GM12878 (cell line): ENCODE measurements at places on chromosomes 6 and 20.
A peak's percentile ranks its signal among the peaks of the same experiment; 100 is the strongest.

DNA sequence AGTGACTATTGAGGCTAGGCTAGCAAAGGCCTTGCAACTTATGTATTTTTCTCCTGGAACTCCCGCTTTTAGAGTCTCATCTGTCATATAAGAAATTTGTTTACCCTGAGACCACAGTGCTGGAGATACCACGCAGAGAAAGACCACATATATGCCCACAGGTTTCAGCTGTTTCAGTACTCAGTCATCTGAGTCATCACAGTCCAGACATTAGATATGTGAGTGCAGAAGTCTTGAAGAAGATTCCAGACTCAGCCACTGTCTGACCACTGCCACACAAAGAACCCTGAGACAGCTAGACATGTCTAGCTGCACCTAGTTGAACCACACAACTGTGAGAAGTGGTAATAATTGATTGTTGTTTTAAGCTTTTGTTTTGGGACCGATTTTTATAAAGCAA, 648.3 kb downstream of the EPM2A start:
- H3K27ac ChIP-seq, result no peak overlapping the region
- no peak overlapping the region for H3K4me3 ChIP-seq
- H3K36me3 ChIP-seq, result no peaks in the 10 kb centered on the region
- no peaks in the 10 kb centered on the region for H3K27me3 ChIP-seq
- DNase-seq, result no peak

GRCh38 chr6:90194371-90194841, 102.2 kb downstream of the BACH2 start:
- no peaks in the 10 kb centered on the region for H3K36me3 ChIP-seq
- H3K4me3 ChIP-seq, result no peak overlapping the region
- no peak for DNase-seq
- H3K27ac ChIP-seq, result no peak overlapping the region
- H3K27me3 ChIP-seq, result 0 out of 2 replicates have a peak, but pooled peaks cover 2% of the 10 kb centered on the region

DNA sequence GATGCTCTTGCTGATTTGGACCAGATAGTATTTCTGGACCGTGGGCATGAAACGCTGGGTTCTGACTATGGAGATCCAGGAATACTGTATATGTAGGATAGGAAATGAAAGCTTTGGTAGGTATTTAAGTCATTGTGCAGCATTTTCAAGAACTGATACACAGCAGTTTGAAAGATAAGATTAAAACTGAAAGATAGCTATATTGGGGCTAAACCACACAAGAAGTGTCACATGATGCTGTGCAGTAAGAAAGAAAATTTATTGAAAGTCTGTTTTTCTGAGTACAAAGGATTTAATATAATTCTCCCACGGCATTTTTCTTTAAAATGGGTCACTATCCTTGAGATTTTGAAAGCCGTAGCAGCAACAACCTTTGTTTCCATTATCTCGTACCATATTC, 305 bp downstream of the IL17A start:
- H3K27ac ChIP-seq, result peak overlapping the region; percentile 33; the same call in 1 of the 2 replicates
- no peaks in the 10 kb centered on the region for H3K36me3 ChIP-seq
- H3K4me3 ChIP-seq, result no peak overlapping the region
- no peak for DNase-seq
- H3K27me3 ChIP-seq, result peaks cover 2% of the 10 kb centered on the region
- H3K4me1 ChIP-seq, result peaks cover 30% of the 10 kb centered on the region

DNA sequence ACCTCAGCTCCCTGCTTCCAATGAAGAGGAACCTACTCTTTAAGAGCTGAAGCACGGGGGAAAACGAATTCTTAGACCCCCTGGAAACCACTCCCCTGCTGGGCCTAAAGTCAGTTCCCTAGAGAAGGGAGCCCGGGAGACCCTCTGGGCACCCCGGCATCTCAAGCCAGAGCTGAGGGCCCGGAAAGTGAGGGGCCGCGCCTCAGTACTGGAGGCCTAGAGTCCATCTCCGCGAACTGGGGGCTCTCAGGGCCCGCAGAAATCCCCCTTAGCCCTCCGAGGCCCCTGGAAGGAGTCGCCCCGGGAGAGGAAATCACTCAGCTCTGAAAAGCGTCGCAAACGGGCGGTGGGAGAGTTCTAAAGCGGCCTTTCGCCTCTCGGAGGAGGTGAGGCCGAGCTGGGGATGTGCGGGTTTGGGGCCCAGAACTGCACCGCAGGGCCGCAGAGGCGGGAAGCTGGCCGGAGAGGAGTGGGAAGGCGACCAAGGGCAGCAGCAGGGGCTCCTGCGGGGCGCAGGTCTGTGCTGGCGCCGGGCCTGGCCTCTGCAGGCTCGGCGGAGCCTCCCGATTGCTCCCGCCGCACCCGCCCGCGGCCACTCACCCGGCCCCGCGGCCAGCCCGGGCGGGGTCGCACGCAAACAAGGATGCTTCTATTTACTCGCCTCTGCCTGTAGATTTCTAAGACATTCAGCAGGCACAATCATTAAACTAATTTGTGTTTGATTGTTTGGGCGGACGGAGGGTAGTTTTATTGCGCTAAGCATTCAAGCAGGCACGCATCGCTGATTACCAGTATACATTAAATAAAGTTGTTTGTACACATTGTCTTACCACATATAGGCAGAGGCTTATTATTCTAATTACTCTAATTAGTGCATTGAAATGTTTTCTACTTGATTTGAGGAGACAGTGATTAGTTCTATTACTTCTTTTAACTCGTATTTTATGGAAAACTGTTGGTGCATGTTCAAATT, 9.2 kb downstream of the POU3F2 start:
- H3K4me3 ChIP-seq, result no peak overlapping the region
- peaks cover 8% of the 10 kb centered on the region for H3K27me3 ChIP-seq
- no peak for DNase-seq
- H3K36me3 ChIP-seq, result no peaks in the 10 kb centered on the region

GRCh38 chr6:119384444-119384843, 34.9 kb upstream of the MAN1A1 start:
- no peaks in the 10 kb centered on the region for H3K27me3 ChIP-seq
- DNase-seq, result no peak
- H3K4me3 ChIP-seq, result no peak overlapping the region
- no peak overlapping the region for H3K27ac ChIP-seq
- H3K4me1 ChIP-seq, result no peaks in the 10 kb centered on the region
- no peaks in the 10 kb centered on the region for H3K36me3 ChIP-seq

DNA sequence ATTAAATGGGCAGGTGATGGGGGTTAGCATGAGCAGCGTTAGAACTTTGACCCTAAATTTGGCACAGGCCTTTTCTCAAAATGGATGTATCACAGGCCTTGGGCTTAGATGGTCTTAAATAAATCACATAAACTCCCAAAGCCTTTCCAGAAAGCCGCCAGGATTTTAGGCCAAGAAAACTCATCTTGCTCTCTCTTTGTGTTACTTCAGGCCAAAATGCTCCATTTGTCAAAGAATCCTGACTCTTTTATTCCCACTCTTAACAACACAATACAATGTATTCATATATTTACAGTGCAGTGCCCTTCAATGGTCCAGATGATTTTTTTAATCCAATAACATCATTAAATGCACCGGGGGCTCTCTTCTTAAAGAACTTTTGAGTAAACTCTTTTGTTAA, 5.9 kb upstream of the TCP11 start:
- H3K4me1 ChIP-seq, result peaks cover 6% of the 10 kb centered on the region
- DNase-seq, result no peak
- no peaks in the 10 kb centered on the region for H3K27me3 ChIP-seq
- H3K4me3 ChIP-seq, result no peak overlapping the region

GRCh38 chr6:38775870-38776269, 60.8 kb downstream of the DNAH8 start:
- H3K36me3 ChIP-seq, result no peaks in the 10 kb centered on the region
- H3K27ac ChIP-seq, result peak overlapping the region; percentile 71
- 0 out of 2 replicates have a peak overlapping the region, but pooled peaks have one; percentile 21 for H3K4me3 ChIP-seq
- DNase-seq, result no peak
- no peaks in the 10 kb centered on the region for H3K27me3 ChIP-seq

DNA sequence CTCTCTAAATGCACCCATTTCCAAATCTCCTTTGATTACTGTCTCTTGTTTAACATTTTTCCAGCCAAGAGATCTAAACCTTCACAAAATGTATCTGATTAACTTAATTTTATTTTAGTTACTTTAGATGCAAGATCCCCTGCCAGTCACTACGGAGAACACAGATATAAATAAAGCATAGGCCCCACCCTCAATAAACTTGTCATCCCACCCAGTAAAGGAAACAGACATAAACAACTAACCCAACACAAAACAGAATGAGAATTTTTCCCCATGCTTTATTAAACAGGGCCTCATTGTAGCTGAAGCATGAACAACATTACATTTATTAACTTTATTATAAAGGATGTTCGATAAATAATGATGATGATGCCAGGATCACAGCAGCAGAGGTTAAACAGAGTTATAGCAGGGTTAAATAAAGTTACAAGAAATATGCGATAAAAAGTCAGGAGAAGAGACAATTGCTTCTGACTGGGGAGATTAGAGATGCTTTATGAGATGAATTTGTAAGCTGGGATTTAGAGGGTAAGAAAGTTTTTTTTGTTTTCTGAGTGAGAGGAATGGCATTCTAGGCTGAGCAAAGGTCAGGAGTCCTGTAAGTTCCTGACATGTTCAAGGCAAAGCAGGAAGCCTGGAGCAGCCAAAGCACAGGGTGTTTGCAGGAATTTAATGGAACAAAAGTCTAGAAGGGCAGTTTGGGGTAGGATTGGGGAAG, 41.1 kb downstream of the TFAP2A start:
- no peak for DNase-seq
- no peak overlapping the region for H3K4me3 ChIP-seq
- no peaks in the 10 kb centered on the region for H3K4me1 ChIP-seq
- H3K27ac ChIP-seq, result no peak overlapping the region

GRCh38 chr20:29687438-29687837, 1570.0 kb upstream of the DEFB115 start:
- H3K27ac ChIP-seq, result no peak overlapping the region
- H3K27me3 ChIP-seq, result no peaks in the 10 kb centered on the region
- no peaks in the 10 kb centered on the region for H3K4me1 ChIP-seq
- no peak overlapping the region for H3K4me3 ChIP-seq
- DNase-seq, result no peak

DNA sequence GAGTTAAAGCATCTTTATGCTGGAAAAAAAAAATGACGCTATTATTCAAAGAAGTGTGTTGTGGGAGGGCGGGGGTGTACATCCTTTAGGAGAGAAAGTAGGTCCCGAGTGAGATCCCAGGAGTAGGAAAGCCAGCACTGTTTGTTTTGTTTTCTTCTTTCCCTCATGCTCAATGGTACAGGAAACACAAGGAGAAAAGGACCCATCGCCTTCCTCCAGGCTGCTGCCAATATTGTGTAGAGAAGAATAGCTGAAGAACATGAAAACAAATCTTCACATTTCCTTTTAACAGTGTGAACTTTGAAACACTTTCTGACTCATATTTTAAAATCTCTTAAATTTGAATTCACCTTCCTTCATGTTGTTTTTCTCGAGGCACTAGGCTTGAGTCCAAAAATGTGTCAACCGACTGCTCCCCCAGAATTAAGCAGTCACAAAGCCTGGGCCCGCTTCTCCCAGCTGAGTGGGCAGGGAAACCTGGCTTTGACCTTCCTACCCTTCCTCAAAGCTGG, 22.3 kb downstream of the PPP1R16B start:
- peaks cover 13% of the 10 kb centered on the region; the same call in 1 of the 2 replicates for H3K4me1 ChIP-seq
- H3K27me3 ChIP-seq, result no peaks in the 10 kb centered on the region
- no peak overlapping the region for H3K4me3 ChIP-seq
- peaks cover 36% of the 10 kb centered on the region for H3K36me3 ChIP-seq

GRCh38 chr6:89406141-89406540, 5.9 kb downstream of the RRAGD start:
- H3K27ac ChIP-seq, result no peak overlapping the region
- no peak overlapping the region for H3K4me3 ChIP-seq
- no peaks in the 10 kb centered on the region for H3K36me3 ChIP-seq
- no peak for DNase-seq
- peaks cover 14% of the 10 kb centered on the region for H3K4me1 ChIP-seq

DNA sequence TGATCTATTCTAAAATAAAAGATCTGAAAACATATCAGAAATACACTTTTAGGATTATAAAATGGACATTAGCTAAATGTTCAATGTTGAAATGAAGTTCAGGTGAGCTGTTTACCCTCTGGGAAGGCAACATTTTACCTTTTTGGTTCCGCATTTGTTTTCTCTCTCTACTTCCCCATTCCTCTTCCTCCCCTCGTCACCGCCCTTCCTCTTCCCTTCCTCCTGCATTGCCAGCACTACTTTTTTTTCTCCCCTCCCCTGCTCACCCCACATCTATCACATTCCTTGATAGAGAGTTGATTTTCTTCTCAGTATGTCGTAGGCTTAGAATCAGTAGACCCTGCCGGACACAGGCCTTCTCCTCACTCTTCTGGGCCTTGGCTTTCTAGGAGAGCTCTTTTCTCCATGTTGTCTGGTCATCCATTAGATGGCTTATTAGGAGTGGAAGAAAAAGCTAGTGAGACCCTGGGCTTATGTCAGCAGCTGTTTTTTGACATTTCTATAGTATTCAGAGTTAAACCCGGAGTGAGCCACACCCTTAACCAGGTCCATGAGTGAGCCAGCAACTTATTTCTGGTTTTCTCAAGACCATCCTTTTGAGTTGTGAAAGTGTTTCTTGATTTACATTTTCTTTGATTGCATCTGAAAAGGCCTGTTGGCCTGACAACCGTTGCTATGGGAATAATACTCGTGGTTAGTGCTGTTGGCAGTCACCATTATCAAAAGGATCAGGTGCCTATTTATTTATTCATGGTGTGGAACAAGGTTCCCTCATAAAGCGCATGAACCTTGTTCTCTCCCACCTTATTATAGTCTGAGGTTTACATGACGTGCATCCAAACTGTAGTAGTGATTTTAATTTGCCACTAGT, 90.9 kb downstream of the DTD1 start:
- H3K27ac ChIP-seq, result no peak overlapping the region
- H3K4me3 ChIP-seq, result no peak overlapping the region
- no peaks in the 10 kb centered on the region for H3K36me3 ChIP-seq
- no peak for DNase-seq

- no peak for DNase-seq
- no peak overlapping the region for H3K4me3 ChIP-seq
- no peaks in the 10 kb centered on the region for H3K27me3 ChIP-seq
- H3K36me3 ChIP-seq, result no peaks in the 10 kb centered on the region
Measured at GRCh38 chr6:155075930-155076695, 81.0 kb downstream of the TIAM2 start.

DNA sequence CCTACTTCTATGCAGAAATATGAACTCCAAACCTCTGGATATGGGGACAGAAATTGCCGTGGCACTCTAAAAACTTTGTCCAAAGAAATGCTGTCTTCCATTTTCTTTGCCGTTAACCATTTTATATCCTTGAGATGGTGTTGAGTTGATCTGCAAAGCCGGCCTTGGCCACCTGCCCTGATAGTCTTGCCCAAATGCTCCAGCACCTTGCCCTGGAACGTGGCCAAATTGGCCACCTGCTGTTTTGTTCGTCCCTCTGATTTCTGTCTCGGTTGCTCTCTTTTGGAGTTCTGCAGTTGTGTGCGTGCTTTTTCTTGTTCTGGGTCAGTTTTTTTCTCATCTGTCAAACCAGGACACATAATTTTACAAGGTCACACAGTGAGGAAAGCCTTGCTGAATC, 239.7 kb upstream of the GMDS start:
- no peak overlapping the region for H3K27ac ChIP-seq
- H3K4me3 ChIP-seq, result no peak overlapping the region
- H3K27me3 ChIP-seq, result no peaks in the 10 kb centered on the region
- no peak for DNase-seq
- H3K36me3 ChIP-seq, result no peaks in the 10 kb centered on the region
- no peaks in the 10 kb centered on the region for H3K4me1 ChIP-seq
